ENCODE measurements at places on chromosomes 7 and 10. TPM values are rescaled to one million over a fixed set of nuclear protein-coding genes. Genes with fewer than 3 reads are reported as not detected.

Gene SPDYE18
- not detected for total RNA-seq

Gene SPOCK2
- total RNA-seq: 0.23 TPM

Gene RPA3
- total RNA-seq: 20.4 TPM

Gene ACHE
- total RNA-seq: 0.30 TPM

Gene CXCL12
- 5.6 TPM for total RNA-seq

Gene FBXL13
- total RNA-seq: 2.3 TPM

Gene TET1
- total RNA-seq: 4.7 TPM

Gene ACSM6
- total RNA-seq: not detected

Gene NCAPG2
- total RNA-seq: 24.4 TPM
